ENCODE measurements at places on chromosomes 5 and 9.

- DNase-seq = no peak
Measured at GRCh38 chr5:79002374-79002773, 17.3 kb upstream of the ARSB start.

- no peak for DNase-seq
Measured at GRCh38 chr5:143198332-143198731, 205.2 kb downstream of the NR3C1 start.

DNA sequence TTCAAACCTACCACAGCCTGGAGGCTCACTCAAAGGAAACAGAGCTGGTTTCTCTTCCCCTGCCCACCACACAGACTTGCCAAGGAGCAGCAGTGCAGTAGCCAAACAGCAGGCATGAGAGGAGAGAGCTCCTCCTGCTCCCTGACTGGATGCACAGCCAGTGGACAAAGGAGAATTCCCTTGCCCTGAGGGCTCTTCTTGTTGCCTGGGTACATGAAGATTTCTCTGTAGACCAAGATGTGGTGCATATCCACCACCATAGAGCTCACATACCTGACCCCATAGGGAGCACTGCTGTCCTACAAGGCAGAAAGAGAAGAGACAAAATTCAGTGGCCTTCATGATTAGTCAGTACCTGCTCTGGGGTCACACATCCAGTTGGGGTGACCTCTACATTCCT lies 56.3 kb upstream of the SPATA31E1 start:
- DNase-seq = no peak

DNA sequence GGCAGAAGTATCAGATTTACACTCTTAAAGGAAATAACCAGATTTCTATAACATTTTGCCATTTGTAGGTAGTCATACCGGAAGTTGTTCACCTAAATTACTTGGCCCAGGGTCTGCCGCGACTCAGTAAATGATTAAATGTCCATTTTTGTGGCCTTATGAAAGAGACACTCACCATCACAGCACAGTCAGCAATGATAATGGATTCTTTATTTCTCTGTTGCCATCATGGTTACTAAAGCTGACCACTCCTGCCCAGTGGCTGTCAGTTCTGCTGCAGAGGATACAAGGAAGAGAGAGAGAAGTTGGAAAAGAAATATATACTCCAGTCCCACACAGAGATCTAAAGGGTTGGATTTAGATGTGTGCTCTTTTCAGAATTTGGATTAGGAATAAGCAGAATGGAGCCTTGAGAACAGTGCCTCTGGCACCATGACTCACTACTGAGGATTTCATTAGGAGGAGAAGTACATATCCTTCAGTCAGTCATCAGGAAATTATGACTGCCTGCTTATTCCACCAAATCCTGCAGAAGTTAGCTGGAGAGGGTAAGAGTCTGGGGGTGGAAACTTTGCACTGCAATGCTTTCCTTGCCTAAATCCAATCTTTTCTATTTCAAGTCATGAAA lies 72.8 kb upstream of the EFNA5 start:
- DNase-seq = no peak

DNA sequence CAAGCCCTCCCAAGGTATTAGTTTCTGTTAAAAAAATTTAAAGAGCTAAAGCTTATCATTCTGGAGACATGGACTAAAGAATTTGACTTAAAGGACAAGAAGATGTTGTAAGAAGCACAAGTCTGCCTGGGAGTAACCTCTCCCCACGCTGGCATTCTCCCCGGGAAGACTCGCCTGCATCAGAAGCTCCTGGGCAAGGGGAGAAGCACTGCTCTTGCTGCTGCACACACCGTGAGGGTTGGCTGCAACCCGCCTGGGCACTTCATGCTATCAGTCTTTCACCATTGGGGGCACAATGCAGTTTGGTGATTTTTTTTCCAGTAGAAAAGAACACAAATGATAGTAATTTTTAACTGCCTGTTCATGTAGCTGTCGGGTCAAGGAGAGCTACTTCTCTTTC lies 192.5 kb upstream of the PANK3 start:
- no peak for DNase-seq

DNA sequence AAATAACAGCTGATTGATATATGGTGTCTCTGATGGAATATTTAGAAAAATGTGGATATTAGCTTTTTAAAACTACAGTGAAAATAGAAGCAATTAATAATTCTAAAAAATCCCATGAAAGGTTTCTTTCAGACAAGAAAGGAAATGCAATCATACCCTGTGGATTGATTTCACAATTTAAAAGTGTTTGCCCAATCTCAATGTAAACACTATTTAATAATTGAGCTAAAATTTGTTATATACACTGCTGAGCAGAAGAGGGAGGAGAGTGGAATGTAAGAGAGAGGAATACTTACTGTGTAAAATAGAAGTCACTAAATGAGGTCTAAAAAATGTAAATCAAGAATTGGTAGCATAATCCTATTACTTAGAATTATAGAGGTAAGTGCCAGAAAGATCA lies 76.9 kb downstream of the FEM1C start:
- no peak for DNase-seq

GRCh38 chr9:93033531-93033930 lies 25.0 kb upstream of the SUSD3 start:
- no peak for DNase-seq

GRCh38 chr9:79572608-79573411 lies 1.0 kb downstream of the TLE4 start:
- DNase-seq = no peak

GRCh38 chr9:129408535-129409215 lies 212.2 kb downstream of the C9orf50 start:
- DNase-seq = no peak

DNA sequence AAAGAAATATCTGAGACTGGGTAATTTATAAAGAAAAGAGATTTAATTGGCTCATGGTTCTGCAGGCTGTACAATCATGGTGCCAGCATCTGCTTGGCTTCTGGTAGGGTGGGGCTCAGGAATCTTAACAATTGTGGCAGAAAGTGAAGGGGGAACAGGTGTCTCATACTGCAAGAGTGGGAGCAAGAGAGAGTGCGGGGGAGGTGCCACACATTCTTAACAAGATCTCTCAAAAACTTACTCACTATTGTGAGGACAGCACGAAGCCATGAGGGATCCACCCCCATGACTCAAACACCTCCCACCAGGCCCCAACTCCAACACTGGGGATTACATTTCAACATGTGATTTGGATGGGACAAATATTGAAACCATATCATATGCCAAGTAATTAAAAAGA lies 70.1 kb upstream of the PANK3 start:
- DNase-seq = no peak

DNA sequence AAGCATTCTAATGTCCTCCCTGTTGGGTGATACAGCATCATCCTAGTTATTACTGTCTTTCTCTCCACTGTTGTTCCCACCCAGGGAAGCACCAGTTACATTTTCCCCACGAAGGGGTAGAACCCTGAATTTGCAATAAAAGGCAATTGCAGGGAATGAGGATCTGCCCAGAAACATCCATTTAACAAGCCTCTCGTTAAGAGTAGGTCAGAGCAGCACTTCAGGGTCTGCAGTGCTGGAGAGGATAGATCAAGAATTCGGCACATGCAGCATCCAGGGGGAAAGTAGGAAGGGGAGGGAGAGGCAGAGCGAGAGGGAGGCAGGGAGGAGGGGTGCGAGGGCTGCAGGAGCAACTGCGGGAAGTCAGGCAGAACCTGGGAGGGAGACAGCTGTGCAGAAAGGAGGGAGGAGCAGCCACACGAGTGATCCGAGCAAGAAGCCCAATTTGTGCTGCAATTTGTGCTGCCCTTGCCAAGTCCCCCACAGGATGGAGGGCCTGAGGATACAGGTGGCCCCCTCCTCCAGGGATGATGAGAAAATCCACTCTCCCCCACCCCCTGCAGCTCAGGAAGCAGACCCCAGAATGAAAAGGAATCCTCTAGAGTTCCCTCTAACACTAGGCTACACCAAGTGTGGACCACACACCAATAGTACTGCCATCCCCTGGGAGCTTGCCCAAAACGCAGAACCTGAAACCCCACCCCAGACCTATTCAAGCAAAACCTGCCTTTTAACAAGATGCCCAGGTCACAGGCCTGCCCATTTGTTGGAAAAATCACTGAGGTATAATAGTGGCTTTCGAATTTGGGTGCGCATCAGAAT lies 62.2 kb downstream of the EPB41L4B start:
- DNase-seq = no peak

DNA sequence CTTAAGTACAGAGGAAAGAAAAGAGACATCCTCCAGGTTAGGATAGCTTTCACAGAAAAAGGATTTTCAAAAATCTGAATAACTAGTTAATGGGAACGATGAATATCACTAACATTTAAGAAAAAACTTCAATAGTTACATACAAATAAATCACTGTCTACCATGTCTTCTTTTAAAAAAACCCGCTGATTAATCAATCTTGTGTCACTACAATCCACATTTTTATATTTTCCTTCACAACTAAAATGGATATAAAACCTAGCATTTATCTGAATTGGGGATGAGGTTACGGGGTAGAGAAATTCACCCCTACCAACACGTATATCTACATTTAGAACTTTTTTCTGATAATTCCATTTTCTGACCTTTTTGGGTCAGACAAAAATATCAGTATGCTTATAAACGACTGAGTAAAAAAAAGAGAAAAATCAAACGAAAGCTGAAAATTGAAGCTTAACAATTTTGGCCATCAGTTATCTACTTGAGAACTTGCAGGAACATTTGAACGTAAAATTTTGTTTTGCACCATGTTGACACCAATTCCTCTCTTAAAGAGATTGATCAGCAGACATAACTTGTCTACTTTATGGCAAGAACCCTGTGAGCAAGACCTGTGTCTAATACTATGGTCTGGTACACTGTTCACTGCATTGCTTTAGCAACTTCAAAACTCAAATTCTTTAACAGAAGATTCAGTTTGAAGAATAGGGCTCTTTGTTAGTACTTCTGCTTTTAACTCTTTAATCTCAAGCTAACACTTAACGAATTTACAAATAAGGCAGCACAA lies 4.8 kb downstream of the NR3C1 start:
- no peak for DNase-seq

GRCh38 chr5:45692481-45692880 lies 3.7 kb downstream of the HCN1 start:
- no peak for DNase-seq

- DNase-seq = no peak
Measured at GRCh38 chr9:16884952-16885513, 14.6 kb upstream of the BNC2 start.

DNA sequence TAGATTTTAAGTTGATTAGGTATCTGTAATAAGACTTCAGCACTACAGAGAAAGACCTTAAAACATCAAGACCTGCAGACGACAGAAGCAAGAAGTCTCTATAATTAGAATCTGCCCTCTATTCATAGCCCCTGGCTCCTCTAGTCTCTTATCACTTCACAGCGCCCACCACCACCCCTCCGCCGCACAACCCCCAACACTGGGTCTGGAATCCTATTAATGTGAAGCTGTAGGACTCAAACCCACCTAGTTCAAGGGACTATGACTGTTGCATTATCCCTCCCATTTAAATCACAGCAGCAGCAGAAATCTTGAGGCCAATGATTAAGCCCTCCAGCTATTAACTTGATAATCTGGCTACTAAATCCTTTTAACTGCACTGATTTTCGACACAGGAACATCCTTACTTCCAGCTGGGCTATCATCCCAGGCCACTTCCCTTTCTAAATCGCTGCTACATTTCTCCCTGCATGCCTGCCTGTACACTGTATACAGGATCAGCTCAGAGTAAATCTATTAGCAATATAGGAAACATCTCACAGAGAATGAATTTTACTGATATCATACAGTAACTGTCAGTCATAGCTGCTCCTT lies 159.5 kb upstream of the GRAMD2B start:
- no peak for DNase-seq

DNA sequence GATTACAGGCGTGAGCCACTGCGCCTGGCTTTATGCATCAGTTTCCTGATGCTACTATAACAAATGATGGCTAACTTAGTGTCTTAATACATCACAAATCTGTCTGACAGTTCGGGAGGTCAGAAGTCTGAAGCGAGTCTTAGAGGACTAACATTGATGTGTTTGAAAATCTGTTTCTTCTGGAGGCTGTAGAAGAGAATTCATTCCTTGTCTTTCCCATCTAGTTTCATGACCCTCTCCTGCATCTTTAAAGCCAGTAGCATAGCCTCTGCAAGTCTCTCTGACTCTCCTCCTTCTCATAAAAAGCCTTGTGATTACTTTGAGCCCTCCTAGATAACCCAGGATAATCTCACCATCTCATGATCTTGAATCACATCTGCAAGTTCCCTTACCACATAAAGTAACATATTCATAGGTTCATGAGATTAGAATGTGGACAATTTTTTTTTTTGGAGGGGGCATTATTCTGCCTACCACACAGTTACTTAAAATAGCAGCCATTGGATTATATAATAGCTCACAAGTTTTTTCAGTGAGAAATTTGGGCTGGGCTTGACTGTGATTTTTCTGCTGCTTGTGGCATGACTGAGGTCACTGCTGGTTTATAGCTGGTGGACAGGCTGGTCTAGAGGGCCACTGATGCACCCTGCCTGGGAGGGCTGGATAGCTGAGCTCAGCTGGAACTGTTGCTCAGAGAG lies 134.8 kb downstream of the FBXL7 start:
- DNase-seq = no peak

GRCh38 chr9:129979071-129979745 lies 63.8 kb downstream of the FNBP1 start:
- DNase-seq = no peak

DNA sequence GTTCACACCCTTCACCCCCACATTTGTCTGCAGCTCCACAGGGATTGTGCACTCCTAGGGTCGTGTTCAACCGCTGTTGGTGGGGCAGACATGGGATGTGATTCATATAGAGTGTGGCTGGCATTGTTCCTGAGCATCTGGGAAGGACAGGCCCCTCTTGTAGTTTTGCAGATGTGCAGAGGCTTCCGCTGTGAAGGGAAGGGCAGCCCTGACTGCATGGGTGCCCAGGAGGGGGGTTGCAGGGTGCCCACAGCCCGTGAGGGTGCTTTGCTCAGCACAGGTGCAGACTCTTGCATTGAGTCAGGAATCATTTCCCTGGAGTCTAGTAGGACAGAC lies 30.2 kb upstream of the PITX1 start:
- DNase-seq = no peak

DNA sequence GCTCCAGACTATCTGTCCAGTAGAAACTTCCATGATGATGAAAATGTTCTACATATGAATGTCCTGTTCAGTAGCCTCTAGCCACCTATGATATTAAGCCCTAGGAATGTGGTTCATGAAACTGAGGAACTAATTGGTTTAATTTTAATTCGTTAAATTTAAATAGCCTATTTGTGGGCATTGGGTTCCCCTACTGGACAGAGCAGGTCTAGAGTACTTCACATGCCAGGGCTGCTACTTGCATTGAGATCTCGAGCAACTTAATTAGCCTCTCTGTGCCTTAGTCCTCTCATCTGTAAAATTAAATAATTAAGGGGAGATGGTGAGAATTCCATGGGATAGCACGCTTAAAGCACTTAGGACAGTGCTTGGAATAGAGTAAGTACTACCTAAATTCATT lies 160.0 kb downstream of the PAPPA start:
- DNase-seq = no peak

- no peak for DNase-seq
Measured at GRCh38 chr5:134122530-134122929, 8.0 kb downstream of the TCF7 start.

GRCh38 chr9:134099123-134099761 lies 31.4 kb upstream of the BRD3 start:
- no peak for DNase-seq

- no peak for DNase-seq
Measured at GRCh38 chr5:670396-671270, 22.5 kb downstream of the TPPP start.

- no peak for DNase-seq
Measured at GRCh38 chr9:29928072-29928471, 2354.8 kb upstream of the C9orf72 start.

- DNase-seq = no peak
Measured at GRCh38 chr9:27977931-27978330, 404.6 kb upstream of the C9orf72 start.
